Cardiac atrium fibroblast (primary cell): ENCODE measurements at places on chromosomes 5 and 9. TPM values are rescaled to one million over a fixed set of nuclear protein-coding genes. Genes with fewer than 3 reads are reported as not detected.

Gene TEK
- 3.2 and 10.5 TPM in 2 replicates for total RNA-seq

Gene UBE2QL1
- not detected in 2 replicates for total RNA-seq

Gene INSYN2B
- total RNA-seq: 10.4 and 15.7 TPM in 2 replicates

Gene CDC25C
- 0.54 and 4.4 TPM in 2 replicates for total RNA-seq

Gene KIF12
- total RNA-seq: not detected in 2 replicates

Gene COL5A1
- 1,059 and 1,217 TPM in 2 replicates for total RNA-seq

Gene GPR150
- total RNA-seq: 0.54 TPM in 1 of 2 replicates, not detected in the other

Gene NAIP
- 0.81 and 1.1 TPM in 2 replicates for total RNA-seq

Gene KCNMB1
- total RNA-seq: under 0.01 TPM in 1 of 2 replicates, not detected in the other

Gene SH3GL2
- total RNA-seq: 0.16 TPM in 1 of 2 replicates, not detected in the other

Gene CCNJL
- 0.16 and 0.90 TPM in 2 replicates for total RNA-seq

Gene ANKDD1B
- 0.16 and 0.36 TPM in 2 replicates for total RNA-seq

Gene RABL6
- total RNA-seq: 68.2 and 77.4 TPM in 2 replicates

Gene CACFD1
- total RNA-seq: 4.2 and 9.9 TPM in 2 replicates

Gene ACTBL2
- 0.16 and 0.54 TPM in 2 replicates for total RNA-seq

Gene FRRS1L
- total RNA-seq: 0.16 TPM in 1 of 2 replicates, not detected in the other

Gene FAM81B
- total RNA-seq: not detected in 2 replicates

Gene PCDHB14
- total RNA-seq: 0.54 and 1.5 TPM in 2 replicates

Gene PDZD2
- total RNA-seq: 1.8 and 2.3 TPM in 2 replicates

Gene ELOVL7
- 0.16 TPM in 1 of 2 replicates, not detected in the other for total RNA-seq

Gene TIGD6
- 2.9 and 3.4 TPM in 2 replicates for total RNA-seq

Gene PCDHB1
- not detected in 2 replicates for total RNA-seq

Gene RBM18
- 12.6 and 12.8 TPM in 2 replicates for total RNA-seq

Gene SPATA31E1
- total RNA-seq: not detected in 2 replicates

Gene FOXI1
- not detected in 2 replicates for total RNA-seq

Gene ENTREP1
- total RNA-seq: 0.81 TPM in 1 of 2 replicates, not detected in the other

Gene ARSB
- 21.8 and 37.4 TPM in 2 replicates for total RNA-seq

Gene PCAT7
- total RNA-seq: not detected in 2 replicates

Gene MEGF10
- not detected in 2 replicates for total RNA-seq

Gene SCGB3A2
- total RNA-seq: not detected in 2 replicates

Gene FGF10
- total RNA-seq: 0.32 TPM in 1 of 2 replicates, not detected in the other

Gene LHX3
- not detected in 2 replicates for total RNA-seq

Gene TRMO
- total RNA-seq: 10.0 and 22.9 TPM in 2 replicates

Gene CDH9
- total RNA-seq: not detected in 2 replicates

Gene FYB1
- not detected in 2 replicates for total RNA-seq

Gene IFNA2
- not detected in 2 replicates for total RNA-seq

Gene PCDHB7
- total RNA-seq: 0.16 and 1.1 TPM in 2 replicates

Gene TMC1
- total RNA-seq: not detected in 2 replicates

Gene F2RL1
- total RNA-seq: 24.2 and 35.8 TPM in 2 replicates

Gene ARID3C
- 0.72 TPM in 1 of 2 replicates, not detected in the other for total RNA-seq

Gene NFX1
- 11.0 and 15.9 TPM in 2 replicates for total RNA-seq

Gene TAS2R1
- total RNA-seq: not detected in 2 replicates

Gene TIMD4
- not detected in 2 replicates for total RNA-seq

Gene ZNF474
- total RNA-seq: not detected in 2 replicates

Gene SEMA6A
- total RNA-seq: 2.0 and 8.9 TPM in 2 replicates

Gene TAF1L
- total RNA-seq: not detected in 2 replicates

Gene IFNA21
- total RNA-seq: not detected in 2 replicates

Gene SLC34A3
- total RNA-seq: not detected in 2 replicates

Gene SUSD1
- total RNA-seq: 15.5 and 29.3 TPM in 2 replicates

Gene CTXN3
- not detected in 2 replicates for total RNA-seq

Gene PSAT1
- 179 and 182 TPM in 2 replicates for total RNA-seq

Gene SLC6A3
- total RNA-seq: not detected in 2 replicates

Gene SLC36A2
- total RNA-seq: not detected in 2 replicates

Gene INSL6
- total RNA-seq: not detected in 2 replicates

Gene CBY3
- not detected in 2 replicates for total RNA-seq

Gene PRXL2C
- 5.8 and 42.6 TPM in 2 replicates for total RNA-seq

Gene TXNDC8
- total RNA-seq: not detected in 2 replicates

Gene SLC6A19
- not detected in 2 replicates for total RNA-seq

Gene GCNT4
- total RNA-seq: 3.4 and 6.9 TPM in 2 replicates
